ENCODE measurements at places on chromosomes 3 and 15.

DNA sequence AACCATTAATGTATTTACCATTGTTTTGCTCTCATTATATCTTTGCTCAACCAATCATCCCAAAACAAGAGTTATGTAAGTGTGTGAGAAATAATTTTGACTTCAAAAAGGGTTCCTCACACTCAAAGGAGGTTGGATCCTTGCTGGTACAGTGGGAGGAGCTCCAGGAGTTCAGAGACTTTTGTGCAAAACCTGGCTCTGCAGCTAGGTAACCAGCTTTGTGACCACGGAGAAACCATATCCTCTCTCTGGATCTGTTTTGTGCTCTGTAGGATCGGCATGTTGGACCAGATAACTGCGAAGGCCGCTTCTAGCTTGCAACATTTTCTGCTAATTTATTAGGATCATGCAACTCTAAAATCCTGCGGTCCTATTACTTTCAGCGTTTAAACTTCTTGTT, 128.6 kb upstream of the LIPC start:
- DNase-seq: peak; percentile 23

DNA sequence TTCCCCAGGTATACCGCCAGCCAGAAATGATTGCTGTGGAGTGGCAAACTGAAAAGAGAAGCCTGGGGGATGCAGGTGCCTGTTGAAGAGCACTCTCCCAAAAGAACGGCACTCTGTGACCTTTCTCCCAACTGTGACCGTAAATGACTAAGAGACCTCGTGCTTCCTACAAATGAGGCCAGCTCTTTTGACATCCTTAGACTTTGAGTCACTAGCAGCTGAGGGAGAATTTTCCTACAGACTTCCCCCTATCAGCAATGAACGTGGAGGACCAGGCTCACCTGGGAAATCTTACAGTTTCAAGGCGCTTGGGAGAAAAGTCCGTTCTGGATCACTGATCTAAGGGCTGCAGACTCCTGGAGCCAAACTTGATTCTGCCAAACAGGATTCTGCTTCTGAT, 8.6 kb downstream of the AQP9 start:
- no peak for DNase-seq

DNA sequence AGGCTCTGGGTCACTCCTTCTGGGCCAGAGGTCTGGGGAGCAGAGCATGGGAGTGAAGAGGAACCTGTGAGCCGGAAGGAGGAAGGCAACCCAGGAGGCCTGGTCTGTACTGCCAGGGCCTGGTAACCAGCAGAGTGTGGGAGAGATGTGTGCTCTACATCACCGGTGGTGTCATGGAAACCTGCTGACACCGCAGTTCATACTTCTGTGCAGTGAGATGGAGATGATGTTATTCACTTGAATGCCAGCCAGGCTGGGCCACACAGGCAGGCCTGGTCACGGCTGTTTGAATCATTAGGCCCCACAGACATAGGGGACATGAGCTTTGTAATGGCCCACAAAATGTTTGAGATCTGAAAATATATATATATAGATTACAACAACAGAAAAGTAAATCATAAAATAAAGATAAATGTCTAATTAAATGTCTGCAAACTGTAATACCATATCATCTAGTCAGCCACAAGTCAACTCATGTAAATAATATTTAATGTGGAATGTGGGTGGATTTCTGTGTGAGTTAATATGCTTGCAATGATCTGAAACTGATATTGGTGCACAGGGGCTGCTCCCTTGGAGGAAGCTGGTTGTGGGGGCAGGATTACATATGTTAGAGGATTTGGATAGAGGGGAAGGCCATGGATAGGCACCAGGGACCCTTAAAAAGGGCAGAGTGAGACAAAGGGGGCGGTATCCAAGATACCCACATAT, 108.5 kb upstream of the PFN2 start:
- no peak for DNase-seq

DNA sequence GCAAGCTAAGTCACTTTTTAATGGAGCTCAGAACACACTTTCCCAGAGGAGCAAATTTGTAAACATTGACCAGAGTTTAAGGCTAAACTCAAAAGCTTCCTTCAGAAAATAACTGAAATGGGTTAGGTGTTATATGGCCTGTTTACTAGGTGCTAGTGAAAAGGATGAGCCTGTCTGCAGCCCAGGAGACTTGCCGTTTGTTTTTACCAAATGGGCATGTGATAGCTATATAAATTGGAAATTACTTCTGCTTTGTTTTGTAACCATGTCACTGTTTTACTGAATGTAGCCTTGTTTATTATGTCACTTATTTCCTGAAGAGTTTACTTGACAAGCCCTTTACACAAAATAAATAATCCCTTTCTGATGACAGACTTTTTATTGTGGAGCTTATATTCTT, 109.4 kb upstream of the THSD4 start:
- no peak for DNase-seq

- peak; percentile 91 for DNase-seq
Observed at GRCh38 chr3:157089455-157090221, 70.3 kb downstream of the CCNL1 start.

- DNase-seq: no peak
Observed at GRCh38 chr15:57395292-57395691, 19.0 kb downstream of the CGNL1 start.

GRCh38 chr3:152825566-152825965, 9.4 kb upstream of the P2RY1 start:
- peak; percentile 12 for DNase-seq

DNA sequence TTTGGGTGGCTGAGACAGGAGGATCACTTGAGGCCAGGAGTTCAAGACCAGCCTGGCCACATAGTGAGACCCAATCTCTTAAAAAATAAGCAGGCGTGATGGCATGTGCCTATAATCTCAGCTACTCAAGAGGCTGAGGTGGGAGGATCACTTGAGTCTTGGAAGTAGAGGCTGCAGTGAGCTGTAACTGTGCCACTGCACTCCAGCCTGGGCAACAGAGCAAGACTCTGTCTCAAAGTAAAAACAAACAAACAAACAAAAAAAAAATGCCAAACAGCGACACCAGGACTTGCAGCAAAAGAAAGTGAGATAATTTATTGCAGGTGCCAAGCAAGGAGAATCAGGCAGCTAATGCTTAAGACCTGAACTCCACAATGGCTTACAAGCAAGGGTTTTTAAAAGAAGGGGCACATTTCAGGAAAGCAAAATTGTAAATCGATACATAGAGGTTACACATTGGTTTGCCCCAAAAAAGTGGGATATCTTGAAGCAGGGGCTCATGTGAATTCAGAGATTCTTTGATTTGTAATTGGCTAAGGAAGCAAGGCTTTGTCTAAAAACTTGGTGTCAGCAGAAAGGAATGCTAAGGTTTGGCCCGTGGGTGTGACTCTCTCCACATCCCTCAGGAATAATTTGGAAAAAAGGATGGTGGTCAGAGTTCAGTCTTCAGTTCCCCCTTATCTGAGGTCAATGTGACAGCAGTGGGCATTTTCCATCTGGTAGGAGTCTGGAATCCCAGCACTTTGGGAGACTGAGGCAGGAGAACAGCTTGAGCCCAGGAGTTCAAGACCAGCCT, 5.2 kb upstream of the MPI start:
- DNase-seq: no peak

- DNase-seq: no peak
Observed at GRCh38 chr15:36951731-36952247, 148.6 kb downstream of the MEIS2 start.

DNA sequence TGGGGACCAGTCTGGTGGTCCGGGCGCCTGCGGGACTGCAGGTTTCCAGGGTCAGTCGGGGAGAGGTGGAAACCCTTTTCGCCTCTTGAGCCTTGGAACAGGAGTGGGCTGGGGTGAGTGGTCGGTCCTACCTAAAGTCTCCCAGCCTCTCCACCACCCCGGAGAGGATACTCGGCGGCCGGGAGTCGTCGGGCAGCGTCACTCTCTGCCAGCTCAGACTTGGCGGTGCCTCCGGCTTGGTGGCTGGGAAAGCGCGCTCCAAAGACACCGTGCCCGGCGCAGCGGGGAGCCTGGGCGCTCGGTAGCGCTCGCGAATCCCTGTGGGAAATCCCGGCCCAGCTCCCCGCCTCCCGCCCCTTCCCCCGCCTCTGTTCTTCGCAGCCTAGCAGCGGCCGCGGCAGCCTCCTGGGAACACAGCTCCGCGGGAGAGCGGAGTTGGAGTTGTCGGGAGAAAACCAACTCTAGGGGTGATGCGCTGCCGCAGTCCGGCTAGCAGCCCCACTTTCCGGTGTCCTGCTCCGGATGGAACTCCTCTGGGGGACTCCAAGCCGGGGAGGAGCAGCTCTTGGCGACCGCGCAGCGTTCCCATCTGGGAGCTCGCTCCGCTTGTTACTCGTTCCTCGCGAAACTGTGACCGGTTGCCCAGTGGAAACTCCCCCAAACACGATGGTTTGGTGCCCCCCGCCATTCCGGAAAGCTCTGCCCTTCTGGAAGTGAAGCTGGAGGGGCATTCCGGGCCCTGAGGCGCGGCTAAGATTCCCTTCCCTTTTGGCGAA, 1.4 kb downstream of the EPHB1 start:
- peak; percentile 10 for DNase-seq

DNA sequence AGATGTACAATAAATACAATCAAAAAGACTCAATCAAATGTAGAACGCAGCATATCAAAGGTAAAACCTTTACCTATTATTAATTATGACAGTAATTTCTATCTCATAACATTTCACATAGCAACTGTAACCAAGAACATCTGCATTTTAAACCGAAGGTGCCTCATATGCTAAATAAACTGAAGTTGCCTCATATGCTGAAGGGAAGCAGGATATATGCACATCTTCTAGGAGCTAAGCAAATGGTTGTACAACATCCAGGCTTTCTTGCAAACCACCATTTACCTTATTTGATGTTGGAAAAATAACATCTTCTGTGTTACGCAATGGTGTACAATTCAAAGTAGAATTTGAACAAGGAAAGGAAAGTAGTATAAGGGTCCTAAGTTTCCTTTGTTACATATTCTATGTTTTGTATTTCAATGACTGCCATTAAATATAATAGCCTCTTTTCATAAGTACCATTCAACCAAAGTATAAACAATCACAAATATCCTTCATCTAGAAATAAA, 145.9 kb downstream of the SATB1 start:
- no peak for DNase-seq

DNA sequence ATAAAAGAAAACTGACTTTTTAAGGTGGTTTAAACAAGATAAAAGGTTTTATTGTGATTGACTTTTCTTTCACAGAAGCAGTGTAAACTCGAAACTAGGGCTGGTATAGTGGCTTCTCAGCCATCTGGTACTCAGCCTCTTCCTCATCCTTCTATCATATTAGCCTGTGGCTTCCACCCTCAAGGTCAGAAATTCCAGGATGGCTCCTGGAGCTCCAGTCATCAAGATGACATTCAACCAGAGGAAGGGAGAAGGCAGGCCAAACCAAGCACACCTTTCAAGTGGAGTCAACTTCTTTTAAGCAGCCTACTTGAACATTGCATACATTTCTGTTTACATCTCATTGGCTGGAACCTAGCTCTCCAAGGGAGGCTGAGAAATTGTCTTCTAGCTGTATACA, 1.3 kb upstream of the MESD start:
- no peak for DNase-seq

- DNase-seq: no peak
Observed at GRCh38 chr3:114502204-114502603, 208.4 kb downstream of the TIGIT start.

GRCh38 chr15:61856295-61856694, 204.0 kb downstream of the VPS13C start:
- DNase-seq: peak; percentile 12

- no peak for DNase-seq
Observed at GRCh38 chr3:118813472-118813871, 221.2 kb downstream of the IGSF11 start.

GRCh38 chr3:195876297-195877064, 31.9 kb downstream of the TNK2 start:
- DNase-seq: peak; percentile 95

DNA sequence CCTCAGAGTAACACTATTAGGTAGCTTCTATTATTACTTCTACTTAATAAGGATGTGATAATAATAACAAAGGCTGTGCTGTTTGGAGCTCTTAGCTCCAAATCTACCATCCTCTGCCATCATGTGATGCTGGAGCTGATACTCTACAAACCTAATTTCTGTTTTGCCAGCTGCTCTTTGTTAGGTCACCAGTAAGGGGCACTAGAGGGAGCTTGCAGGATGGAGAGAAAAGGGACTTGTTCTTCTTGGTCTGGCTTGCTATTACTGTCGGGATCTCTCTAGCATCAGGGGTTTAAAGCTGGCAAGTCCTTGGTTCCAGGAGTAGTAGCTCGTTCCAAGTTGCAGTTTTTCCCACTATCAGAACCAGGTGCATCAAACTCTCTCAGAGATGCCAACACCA, 194.9 kb upstream of the KBTBD8 start:
- no peak for DNase-seq

- DNase-seq: peak; percentile 90
Observed at GRCh38 chr3:44624749-44625480, at the start of gene ZNF197. Gene ZNF197 (plus strand): TSS chr3:44625036. CDS start chr3:44629155, 4,119 bp downstream.

DNA sequence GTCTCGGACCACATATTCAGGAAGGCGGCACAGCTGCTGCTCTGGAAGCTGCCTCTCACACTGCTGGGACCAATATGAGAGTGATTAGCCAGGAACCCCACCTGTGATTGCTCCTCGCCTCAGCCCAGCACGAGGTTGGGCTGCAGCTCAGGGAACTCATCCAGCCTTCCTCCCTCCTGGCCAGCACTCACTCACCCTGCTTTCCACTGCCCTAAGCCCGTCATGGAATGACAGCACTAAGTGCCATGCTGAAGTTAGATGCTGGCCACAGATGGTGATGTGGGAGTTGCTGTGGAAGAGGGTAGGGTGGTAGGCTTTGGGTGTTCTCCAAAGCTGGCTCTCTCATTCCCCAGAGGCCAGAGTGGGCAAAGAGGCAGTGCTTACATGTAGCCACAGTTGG, 7.3 kb downstream of the MST1R start:
- no peak for DNase-seq

- no peak for DNase-seq
Observed at GRCh38 chr3:132283916-132284405, 33.2 kb upstream of the ACP3 start.

DNA sequence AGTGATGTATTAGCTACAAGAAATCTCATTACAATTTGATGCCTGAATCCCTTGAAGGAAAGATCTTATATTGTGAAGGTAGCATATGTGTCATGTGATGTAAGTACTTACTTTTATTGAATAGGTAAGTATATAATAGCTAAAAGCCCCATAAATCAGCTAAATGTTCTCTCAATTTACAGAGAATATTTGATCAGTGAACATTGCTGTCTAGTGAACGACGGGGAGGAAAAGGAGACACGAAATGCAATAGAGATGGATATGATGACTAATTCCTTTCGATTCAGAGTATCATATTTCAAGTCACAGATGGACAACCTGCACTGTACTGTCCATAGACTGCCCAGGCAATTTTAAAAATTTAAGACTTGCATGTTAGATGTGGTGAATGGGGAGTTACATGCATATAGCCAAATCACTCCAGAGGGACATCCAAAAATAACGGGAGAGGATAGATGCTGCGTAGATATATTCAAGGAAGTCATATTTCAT, 462.1 kb upstream of the CDIN1 start:
- no peak for DNase-seq

- DNase-seq: no peak
Observed at GRCh38 chr3:48402281-48402732, 27.6 kb downstream of the PLXNB1 start.

All from hematopoietic multipotent progenitor cell treated with erythropoietin and hydrocortisone succinate and interleukin-3 and kit ligand, for 4 days (in vitro differentiated cells).